ENCODE measurements at places on chromosomes 12 and 14. TPM values are rescaled to one million over a fixed set of nuclear protein-coding genes. Genes with fewer than 3 reads are reported as not detected.
A peak's percentile ranks its signal among the peaks of the same experiment; 100 is the strongest.

PHLDA1 gene
- total RNA-seq: 136 TPM

CACNA1C gene
- 0.37 TPM for total RNA-seq

SMIM41 gene
- not detected for total RNA-seq

CAPZA3 gene
- total RNA-seq: not detected

SAMD15 gene
- total RNA-seq: 0.75 TPM

DNA sequence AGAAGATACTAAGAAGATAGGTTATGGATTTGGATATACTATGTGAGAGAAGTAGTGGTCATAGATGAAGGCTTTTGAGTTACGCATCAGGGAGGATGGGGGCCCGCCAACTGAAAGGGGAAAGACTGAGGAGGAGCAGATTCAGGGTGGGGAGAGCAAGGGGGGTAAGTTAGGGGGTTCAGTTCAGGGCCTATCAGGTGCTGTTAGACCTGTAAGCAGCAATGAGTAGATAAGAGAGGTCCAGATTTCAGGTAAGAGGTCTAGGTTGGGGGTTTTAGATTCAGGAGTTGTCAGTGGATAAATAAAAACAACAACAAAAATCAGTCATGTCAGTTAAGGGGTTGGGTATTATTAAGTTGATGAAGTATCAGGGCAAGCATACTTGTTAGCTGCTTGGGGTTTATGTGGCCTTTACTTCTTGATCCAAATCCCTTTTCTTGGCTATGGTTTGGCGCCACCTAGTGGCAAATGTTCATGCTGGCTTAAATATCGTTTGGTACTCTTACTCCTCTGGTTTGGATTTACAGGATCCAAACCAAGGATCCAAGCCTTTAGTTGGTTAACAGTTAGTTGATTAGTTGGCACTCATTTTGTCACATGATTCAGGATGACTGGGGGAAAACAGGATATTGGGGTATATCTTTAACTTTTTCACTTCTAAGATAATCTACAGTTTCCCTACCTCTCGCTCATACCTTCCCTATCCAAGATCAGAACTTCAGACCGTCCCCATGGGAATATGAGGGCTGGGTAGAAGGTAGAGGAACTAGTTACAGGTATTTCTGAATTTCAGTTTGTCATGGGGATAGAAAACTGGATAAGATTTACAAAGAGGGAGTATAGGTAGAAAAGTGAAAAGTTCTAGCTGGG lies 65.1 kb downstream of the PCNX1 start:
- peak; percentile 82 for DNase-seq

- no peak for DNase-seq
Observed at GRCh38 chr12:52789637-52790426, 6.1 kb downstream of the KRT3 start.

DNA sequence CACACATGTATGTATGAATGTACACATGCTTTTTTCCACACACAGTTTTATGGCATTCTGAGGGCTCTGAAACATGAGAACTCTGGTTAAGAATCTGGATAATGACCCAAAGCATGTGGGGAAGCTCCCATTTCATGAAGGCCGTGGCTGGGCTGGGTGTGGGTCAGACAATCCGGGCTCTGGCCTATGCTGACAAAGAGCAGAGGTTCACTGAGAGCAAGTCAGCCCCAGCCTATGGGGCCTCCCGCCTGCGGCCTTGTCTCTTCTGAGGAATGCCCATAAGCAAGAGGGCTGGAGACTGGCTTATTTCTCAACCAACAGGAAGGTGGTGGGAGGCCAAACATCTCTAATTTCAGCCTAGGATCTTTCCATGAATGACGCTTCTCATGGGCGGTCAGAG lies 8.5 kb downstream of the MYH6 start:
- no peak for DNase-seq

GRCh38 chr14:30223966-30224365 lies 296.3 kb upstream of the PRKD1 start:
- DNase-seq: no peak

- DNase-seq: no peak
Observed at GRCh38 chr12:109389146-109389545, 41.4 kb downstream of the MYO1H start.
